ENCODE measurements at places on chromosomes 16 and 17.

DNA sequence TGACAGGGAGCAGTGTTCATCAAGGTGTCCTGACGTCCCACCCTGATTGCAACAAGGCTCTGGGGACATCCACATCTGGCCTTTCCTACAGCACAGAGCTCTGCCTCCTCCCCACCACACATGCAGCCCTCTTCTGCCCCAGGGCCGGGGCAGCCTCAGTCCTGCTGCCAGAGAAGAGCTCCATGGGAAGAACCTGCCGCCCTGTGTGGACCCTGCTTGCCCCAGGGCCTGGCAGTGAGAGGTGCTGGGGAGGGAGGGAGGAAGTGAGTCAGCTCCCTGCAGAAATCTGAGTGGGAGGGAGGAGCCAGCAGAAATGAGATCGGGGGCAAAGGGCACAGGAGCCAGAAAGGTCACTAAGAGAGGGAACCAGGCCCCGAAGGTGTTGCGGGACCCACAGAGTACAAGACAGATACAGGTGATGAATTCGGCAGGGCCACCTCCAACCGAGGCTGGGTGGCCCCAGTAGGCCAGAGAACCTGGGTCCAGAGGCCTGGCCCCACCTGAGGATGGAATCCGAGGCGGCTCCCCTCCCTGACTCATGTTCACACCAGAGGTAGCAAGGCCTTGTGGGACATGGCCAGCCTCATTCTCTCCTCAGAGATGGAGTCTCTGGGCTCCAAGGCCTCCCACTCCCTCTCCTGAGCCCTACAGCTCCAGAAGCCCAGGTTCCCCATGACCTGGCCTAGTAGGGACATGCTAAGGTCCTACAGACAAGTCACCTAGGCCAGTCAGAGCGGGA lies 24.8 kb downstream of the MYO18A start:
- DNase-seq: peak; percentile 64

GRCh38 chr17:55704401-55704800 lies 18.3 kb downstream of the TMEM100 start:
- no peak for DNase-seq

GRCh38 chr17:17351356-17351891 lies 48.3 kb downstream of the NT5M start:
- DNase-seq: no peak

DNA sequence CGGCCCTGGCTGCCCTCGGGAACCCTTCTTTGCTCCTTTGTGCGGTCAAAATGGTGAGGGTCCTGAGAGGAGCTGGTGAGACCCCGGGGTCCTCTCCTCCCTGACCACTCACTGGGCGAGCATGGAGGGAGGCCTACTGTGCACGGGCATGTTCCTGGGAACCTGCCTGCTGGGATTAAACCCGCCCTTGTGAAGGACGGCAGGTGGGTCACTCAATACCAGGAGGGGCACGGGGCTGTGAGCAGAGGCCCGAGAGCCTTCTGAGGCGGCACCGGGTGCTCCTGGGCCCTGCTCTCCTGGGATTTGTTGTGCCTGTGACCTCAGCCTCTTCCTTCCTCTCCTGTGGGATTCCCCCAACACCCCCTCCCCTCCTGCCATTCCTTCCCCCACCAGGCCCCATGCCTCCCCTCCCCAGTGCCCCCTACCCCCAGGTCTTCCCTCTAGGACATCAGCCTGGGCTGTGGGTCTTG lies 19.7 kb downstream of the METRNL start:
- no peak for DNase-seq

DNA sequence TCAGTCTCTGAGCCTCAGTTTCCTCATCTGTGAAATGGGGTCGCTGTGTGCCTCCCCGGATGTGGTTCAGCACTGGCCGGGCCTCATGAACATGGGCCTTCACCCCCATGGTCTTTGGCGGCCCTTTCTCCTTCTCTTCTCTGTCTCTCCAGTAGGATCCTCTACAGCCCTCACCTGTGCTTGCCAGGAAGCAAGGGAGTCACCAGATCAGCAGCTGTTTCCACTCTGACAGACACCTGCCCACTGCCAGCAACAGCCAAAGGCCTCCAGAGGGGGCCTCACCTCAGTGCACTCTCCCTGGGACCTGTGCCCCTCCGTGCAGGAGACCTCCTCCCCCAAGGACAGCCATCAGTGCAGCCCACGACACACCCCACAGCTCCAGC lies 89.4 kb downstream of the C16orf78 start:
- no peak for DNase-seq

- DNase-seq: no peak
These were observed 451.2 kb upstream of the PSMD7 start for GRCh38 chr16:73845238-73846006.

- no peak for DNase-seq
These were observed 17.5 kb downstream of the OTOP3 start for GRCh38 chr17:74953134-74953687.

DNA sequence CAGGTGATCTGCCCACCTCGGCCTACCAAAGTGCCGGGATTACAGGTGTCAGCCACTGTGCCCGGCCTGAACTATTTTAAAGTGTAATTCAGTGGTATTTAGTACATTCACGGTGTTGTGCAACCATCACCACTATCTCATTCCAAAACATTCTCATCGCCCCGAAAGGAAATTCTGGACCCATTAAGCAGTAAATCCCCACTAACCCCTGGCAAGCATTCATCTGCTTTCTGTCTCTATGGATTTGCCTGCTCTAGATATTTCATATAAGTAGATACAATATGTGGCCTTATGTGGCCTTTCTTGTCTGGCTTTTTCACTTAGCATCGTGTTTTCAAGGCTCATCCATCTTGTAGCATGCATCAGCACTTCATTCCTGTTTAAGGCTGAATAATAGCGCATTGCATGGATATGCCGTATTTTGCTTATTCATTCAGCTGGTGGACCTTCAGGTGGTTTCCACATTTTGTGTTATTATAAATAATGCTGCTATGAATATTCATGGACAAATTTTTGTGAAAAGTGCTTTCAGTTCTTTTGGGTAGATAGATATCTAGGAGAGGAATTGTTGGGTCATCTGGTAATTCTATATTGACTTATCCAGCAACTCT lies 8.4 kb upstream of the HERPUD1 start:
- DNase-seq: no peak

GRCh38 chr17:49600949-49601348 lies 25.3 kb downstream of the NXPH3 start:
- DNase-seq: no peak

- DNase-seq: peak; percentile 30
These were observed 66.0 kb downstream of the CDK12 start for GRCh38 chr17:39527220-39527813.

- no peak for DNase-seq
These were observed 329.2 kb downstream of the PMP22 start for GRCh38 chr17:14935845-14936485.

GRCh38 chr16:27245276-27246172 lies 23.0 kb downstream of the NSMCE1 start:
- no peak for DNase-seq

GRCh38 chr16:51762081-51762996 lies 611.3 kb upstream of the SALL1 start:
- DNase-seq: peak; percentile 51

DNA sequence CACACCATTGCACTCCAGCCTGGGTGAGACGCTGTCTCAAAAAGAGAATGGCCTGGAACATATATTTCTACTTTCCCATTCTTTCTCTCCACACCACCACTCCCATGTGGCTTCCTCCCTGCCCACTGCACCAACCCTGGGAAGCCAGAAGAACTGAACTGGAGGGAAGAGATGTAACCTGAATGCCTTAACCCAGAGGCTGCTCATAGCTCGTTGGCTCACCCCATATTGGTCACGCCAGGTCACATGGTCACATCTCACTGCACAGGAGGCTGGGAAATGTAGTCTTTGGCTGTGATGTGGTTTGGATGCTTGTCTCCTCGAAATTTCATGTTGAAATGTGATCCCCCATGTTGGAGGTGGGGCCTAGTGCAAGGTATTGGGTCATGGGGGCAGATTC lies 5.9 kb upstream of the DNAH17 start:
- no peak for DNase-seq

- no peak for DNase-seq
These were observed 23.4 kb upstream of the CES5A start for GRCh38 chr16:55898592-55898991.

GRCh38 chr17:47996201-47996600 lies 25.3 kb downstream of the CDK5RAP3 start:
- no peak for DNase-seq

DNA sequence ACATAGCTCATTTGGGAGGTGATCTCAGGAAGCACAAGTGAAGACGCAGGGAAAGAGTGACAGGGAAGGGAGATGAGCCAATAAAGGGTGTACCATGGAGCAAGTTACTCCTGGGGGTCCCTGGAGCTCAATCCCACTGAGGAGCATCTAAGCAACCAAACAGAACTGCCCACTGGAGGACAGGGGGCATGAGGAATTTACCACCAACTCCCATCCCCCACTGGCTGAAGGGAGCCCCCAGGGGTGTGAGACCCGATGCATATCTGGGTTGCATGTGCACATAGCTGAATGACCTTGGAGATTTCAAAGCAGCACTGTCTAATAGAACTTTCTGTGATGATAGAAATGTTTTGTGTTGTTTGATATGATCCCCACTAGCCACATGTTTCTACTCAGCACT lies 29.6 kb downstream of the C16orf82 start:
- DNase-seq: no peak

DNA sequence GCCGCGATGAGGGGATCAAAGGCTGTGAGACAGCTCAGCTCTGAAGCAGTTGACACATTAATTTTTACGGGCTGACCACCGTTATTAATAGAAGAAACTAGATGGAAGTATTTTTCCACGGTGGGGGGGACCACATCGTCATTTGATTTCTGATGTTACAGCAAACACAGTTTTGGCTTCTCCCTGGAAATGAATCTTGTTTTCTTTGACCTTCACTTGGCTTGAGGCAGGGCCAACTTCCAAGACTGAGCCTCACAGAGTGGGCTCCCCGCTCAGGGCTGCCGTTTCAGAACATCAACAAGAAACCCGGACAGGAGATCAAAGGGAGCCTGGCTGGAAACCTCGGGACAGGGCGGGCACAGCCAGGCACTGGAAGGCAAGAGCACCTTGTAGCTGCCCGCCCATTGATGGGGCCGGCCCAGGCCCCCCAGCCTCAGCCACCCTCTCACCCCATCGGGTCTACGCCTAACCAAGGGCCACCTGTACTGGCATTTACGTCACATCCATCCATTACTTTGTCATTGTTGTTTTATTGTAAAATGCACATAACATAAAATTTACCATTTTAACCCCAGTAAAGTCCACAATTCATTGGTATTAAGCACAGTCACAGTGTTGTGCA lies 124.6 kb downstream of the C16orf95 start:
- DNase-seq: no peak

DNA sequence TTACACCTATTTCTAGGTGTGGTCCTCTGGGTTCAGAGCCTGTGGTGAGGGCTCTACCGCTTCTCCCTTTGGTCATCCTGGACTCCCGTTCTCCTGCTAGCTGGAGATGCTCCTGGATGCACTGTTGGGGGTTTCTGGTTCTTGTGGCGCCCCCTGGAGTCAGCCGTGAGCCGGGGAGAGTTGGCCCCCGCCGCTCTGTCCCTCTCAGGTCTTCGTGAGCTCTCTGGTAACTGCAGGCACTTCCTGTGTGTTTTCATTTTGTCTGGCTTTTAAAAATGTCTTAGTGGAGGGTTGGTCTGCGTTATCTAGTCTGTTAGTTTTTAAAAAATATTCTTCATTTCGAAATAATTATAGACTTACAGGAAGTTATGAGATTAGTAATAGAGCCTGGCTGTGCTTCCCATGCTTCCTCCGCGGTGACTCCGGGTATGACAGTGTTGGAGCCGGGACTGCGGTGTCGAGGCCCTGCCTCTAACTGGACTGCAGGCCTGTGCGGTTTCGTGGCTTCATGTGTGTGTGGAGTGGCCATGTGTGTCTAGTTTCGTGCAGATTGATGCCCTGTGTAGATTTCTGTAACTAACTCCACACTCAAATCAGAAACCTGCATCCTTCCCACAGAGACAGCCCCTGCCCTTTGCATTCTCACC lies 78.0 kb upstream of the ZNF750 start:
- DNase-seq: peak; percentile 30
